PC-9 (cell line): ENCODE measurements at places on chromosomes 7 and 10.

DNA sequence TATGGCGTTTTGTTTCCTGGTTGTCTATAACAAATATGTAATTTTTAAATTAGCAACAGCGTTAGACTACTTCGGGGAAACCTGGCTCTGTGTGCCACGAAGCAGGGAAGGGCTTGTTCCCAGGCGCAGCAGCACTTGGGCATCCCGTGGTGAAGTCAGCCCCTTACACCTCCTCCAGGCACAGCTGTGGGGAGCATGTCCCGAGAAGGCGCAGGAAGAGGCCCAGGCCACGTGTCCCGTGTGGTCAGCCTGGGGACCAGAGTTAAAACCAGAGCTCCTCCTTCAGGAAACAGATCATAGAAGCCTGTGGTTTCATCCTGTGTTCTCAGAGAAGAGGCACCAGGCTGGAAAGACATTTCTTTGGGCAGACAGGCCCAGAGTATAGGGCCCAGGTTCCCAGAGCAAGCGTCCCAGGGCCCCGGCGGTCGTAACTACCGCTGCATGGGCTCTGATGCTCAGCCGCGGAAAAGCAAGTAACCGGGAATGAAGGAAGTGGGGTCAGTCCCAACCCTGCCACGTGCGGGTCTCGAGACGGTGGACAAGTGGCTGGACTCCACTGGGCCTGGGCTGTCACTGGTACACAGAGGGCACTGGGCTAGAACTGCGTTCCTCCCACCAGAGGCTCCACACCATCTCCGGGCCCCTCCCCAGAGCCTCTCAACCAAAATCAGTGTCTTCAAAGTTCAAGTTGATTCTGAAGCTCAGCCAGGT, 7.1 kb downstream of the NUDT1 start:
- DNase-seq, result peak; percentile 88

- DNase-seq, result no peak
These were observed 108.8 kb upstream of the PCLO start for GRCh38 chr7:83271212-83272099.

DNA sequence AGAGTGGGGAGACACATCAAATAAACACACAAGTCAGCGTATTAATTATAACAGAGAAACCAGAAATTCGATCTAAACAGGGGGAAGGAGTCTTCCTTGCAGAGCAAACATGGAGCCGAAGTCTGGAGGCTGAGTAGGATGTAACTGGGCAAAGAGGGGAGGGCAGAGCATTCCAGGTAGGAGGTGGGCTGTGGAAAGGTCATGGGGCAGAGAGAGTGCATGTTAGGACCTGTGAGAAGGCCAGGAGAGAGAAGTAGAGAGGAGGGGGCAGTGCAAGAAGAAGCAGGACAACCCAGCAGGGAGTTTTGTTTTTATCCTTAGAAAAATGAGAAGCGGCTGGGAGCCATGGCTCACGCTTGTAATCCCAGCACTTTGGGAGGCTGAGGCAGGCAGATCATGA, 130.8 kb upstream of the GPR26 start:
- no peak for DNase-seq

DNA sequence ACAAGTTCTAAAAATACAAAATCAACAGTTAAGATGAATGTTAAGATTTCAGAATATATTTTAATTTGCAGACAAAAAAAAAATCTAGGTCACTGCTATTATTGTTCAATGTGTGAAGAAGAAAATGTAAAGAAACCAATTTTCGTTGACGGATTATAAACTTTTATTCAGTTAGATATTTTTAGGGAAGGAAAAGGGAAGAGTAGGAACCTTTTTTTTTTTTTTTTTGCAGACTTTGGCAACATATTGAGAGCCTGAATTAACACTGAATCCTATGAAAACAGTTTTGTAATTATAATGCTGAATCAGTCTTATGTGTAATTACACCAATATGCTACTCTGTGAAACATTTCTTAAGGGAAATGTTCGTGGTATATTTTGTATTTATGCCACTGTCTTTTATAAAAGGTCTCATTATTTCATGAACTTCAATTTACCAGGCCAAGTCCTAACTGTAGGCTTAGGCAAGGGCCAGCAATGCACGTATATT, 106.3 kb downstream of the ST8SIA6 start:
- DNase-seq, result no peak

DNA sequence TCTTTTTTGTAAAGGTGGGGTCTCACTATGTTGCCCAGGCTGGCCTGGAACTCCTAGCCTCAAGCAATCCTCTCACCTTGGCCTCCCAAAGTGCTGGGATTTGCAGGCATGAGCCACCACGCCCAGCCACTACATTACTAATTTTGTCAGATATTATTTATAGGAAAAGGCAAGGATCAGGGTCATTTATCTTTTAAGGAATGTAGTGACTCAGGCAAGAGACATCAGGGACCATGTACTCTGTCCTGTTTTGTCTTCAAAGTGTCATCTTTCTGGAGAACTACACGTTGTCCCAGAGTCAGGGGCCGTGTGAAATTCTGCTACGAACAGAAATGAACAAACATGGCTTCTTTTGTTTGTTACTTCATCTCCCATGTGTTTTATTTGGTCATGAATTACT, 105.3 kb downstream of the NPTX2 start:
- DNase-seq, result no peak

DNA sequence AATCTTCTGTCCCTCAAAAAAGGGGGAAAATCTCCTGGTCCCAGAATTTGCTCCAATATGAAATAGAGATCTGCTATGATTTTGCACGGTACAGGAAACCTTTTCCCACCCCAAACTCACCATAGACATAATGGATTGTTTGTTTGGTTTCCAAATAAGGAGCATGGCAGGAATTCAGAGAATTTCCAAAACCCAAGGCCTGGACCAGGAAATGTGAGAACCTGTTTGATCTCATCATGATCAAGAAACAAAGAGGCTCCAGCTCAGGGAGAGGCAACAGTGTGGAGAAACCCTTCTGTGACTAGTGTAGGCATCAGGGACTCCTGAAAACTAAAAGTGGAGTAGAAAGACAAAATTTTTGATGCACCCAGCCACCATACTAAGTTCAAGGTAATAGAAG, 1548.1 kb upstream of the LRRTM3 start:
- peak; percentile 16 for DNase-seq

GRCh38 chr7:140084972-140085371, 22.2 kb upstream of the PARP12 start:
- DNase-seq, result no peak

DNA sequence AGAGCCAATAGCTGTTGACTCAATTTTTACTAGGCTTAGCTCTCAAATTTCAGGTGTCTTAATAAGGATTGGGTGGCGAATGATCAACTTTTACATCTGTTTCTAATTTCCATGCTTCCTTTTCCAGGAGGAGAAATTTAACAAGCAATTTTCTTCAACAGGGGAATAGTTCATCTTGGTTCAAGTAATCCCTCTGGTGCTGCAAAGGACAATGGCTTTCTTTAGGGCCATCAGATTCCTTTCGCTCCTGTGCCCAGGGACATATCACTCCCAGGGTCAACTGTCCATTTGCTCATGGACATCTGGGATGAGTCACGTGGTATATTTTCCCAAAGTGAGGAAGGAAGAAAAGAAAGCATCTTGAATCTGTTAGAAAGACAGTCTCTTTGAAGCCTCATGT, 313.3 kb downstream of the FRMD4A start:
- no peak for DNase-seq

GRCh38 chr7:159175792-159176191, 31.1 kb upstream of the VIPR2 start:
- DNase-seq, result no peak

DNA sequence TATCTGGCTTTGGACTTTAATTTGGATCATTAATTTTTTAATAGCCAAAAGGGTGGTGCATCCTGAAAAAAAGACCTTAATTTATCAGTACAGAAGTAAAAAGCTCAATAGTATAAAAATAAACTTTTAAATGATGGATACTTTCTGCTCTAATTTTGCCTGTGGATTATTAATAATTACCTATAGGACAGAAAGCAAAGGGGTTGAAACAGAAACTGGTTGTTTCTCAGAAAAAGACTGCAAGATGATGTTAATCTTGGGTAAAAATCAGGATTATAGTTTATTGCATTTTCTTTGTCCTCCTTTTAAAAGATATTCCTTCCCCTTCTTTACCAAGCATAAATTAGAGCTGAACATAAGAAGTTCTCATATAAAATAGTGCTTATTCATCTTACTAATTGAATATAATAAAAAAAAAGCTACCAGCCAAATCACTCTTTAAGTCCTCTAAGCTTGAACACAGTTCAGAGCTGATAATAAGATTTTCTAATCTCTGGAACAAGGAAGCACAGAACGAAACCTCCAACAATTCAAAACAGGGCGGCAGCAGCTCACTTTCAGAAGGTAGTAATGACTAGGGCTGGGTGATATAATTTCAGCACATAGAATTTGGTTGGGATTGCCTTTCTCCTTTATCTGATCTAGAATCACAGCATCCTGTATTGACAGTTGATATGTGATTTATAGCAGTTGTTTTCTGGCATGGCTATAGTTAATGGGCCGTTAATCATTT, 8.1 kb upstream of the GPR85 start:
- DNase-seq, result no peak

GRCh38 chr7:44880317-44881018, 4.9 kb downstream of the PURB start:
- no peak for DNase-seq

- DNase-seq, result peak; percentile 56
These were observed 26.2 kb upstream of the RASGEF1A start for GRCh38 chr10:43292755-43293676.
